ENCODE measurements at places on chromosomes 2 and 18.

DNA sequence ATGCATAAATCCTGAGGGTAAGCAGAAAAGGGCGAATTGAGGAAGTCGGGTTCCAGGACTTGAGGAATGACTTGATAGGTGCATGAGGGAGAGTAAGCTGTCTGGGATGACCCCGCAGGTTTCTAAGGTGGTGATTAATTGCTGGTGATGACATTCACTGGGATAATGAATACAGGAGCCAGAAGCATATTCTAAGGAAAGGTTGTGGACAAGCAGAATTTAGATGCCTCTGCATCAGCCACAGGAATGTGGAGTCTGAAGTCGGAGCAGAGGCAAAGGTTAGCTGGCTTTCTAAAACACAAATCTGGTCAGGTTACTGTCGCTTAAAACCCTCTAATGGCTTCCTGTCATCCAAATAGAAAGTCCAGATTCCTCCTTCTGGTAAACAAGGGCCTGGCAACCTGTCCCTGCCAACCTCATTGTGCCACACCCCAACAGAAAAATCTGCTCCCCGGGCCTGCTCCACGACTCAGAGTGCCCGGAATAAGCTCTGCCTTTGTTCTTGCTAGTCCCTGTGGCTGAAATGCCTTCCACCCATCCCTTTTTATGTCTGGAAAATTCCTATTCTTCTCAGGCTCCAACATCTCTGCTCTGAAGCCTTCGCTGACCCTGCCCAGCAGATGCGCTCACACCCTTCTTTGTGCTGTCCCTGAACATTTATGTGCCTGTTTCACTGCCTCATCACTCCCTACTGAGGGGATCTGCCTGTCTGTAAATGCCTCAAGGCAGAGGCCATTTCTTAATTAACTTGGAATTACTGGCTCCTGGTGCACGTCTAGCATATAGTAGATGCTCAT is 11.3 kb upstream of the TMEM214 start:
- DNase-seq: no peak

DNA sequence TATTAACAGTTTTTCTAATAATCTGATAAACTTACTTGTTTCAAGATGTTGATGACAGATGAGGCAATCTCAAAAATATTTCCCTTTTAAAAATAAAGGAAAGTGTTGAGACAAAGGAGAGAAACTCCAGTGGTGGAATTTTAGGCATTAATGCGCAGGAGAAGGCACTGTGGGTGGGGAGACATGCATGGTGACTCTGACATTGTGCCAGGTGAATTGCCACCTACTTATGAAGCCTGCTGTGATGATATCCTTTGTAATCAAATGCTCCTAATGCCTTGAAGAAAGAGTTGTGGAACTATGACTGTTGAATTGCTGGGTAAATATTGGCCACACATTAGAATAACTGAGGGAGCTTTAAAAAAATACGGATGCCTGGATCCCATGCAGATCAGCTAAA is 101.4 kb downstream of the PLA2R1 start:
- no peak for DNase-seq

- no peak for DNase-seq
These were observed 76.1 kb downstream of the MBP start for GRCh38 chr18:77056344-77057005.

DNA sequence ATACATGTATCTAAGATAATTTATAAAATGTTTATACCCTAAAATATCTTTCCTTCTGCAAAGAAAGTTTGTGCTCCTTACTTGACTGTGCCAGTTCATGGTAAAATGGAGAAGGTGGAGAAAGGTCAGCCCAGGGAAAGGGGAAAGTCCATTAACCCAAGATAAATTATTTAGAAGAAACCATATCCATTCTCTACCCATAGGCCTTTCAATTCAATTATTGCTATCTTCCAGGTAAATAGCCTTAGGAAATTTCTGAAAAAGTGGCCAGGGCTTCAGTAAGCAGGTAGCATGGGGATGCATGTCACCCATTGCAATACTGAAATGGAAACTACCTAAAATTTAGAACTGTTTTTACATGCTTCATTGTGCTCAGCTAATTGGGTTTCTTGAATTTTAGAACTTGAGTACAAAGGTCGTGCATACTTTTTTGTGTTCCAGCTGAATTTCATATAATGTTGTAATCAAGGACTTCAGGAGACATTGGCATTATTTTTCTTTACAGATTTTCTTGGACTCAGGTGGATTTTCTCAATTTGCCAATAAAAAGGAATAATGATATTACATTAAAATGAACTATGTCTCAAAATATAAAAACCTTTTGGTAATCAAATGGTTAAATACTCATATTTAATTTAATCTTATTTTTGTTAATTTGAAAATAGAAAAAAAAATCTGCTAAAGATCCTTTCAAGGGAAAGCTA is 124.9 kb downstream of the CSRNP3 start:
- no peak for DNase-seq

DNA sequence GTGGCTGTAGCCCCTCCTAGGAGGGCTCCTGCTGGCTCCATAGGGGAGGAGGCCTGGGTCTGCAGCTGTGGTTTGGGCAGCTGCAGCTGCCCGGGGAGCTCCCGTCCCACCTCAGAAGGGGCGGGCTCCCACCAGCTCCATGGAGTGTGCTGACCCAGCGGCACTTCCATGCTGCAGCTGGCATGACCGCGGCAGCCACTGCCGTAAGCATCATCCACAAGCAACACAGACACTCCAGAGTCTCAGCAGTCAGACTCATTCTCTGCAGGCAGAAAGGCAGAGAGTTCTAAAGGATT is 660.1 kb upstream of the RAB6C start:
- DNase-seq: no peak

GRCh38 chr18:78784861-78785260 is 194.8 kb upstream of the SALL3 start:
- DNase-seq: no peak

DNA sequence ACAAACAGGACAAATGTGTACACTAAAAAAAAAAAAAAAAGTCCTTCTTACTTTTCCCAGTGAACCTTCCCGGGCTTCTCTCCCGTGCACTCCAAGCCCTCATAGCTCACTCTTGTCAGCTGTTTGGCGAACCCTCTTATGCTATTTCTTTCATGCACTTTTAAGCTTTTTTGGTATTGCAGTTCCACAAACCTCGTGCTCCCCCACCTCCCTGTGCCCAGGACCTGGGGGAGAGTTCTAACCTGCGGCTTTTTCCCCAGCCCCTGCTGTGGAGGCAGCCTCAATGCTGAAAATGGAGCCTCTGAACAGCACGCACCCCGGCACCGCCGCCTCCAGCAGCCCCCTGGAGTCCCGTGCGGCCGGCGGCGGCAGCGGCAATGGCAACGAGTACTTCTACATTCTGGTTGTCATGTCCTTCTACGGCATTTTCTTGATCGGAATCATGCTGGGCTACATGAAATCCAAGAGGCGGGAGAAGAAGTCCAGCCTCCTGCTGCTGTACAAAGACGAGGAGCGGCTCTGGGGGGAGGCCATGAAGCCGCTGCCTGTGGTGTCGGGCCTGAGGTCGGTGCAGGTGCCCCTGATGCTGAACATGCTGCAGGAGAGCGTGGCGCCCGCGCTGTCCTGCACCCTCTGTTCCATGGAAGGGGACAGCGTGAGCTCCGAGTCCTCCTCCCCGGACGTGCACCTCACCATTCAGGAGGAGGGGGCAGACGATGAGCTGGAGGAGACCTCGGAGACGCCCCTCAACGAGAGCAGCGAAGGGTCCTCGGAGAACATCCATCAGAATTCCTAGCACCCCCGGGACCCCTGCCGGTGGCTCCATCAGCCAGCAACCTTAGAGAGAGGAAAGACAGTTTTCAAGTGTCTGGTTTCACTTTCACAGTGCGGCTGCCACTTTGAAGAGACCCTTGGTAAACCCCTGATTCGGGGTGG is 826 bp downstream of the KCNE4 start:
- no peak for DNase-seq

DNA sequence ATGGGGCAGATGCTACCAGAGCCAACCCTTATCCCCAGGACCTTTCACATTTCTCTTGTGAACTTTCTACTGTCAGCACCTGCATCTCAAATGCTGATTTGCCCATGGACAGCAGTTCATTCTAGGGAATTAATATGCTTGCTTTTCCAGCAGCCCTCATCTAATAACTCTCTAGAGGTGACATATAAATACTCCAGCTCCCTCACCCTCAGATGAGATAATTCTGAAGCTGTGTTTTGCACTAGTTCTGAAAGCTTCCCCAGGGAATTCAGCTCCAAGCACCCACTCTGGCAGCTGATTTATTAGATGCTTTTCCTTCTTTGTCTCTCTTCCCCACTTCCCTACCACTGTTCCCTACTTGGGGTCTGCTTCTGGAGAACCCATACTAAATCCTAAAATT is 62.1 kb downstream of the PLCL1 start:
- no peak for DNase-seq

GRCh38 chr2:240290432-240291336 is 144.8 kb upstream of the GPC1 start:
- DNase-seq: no peak

GRCh38 chr2:69453475-69454129 is 16.4 kb upstream of the NFU1 start:
- DNase-seq: no peak

DNA sequence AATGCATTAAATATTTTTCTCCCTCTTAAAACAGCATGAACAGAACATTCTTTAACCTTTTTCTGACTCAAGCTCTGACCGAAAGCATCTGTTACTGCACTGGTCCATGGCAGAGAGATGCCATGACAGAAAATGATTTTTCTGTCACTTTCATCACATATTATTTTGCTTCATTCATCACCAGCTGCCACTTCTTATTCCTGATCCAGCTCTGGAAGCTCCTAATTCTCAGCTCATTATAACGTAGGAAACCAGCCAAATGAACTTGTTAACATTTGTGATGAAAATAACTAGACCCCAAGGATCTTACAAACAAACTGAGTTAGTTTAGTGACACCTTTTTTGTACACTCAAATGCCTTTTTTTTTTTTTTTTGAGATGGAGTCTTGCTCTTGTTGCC is 7.6 kb upstream of the CFLAR start:
- DNase-seq: no peak

GRCh38 chr2:188016917-188017316 is 274.8 kb upstream of the GULP1 start:
- no peak for DNase-seq

DNA sequence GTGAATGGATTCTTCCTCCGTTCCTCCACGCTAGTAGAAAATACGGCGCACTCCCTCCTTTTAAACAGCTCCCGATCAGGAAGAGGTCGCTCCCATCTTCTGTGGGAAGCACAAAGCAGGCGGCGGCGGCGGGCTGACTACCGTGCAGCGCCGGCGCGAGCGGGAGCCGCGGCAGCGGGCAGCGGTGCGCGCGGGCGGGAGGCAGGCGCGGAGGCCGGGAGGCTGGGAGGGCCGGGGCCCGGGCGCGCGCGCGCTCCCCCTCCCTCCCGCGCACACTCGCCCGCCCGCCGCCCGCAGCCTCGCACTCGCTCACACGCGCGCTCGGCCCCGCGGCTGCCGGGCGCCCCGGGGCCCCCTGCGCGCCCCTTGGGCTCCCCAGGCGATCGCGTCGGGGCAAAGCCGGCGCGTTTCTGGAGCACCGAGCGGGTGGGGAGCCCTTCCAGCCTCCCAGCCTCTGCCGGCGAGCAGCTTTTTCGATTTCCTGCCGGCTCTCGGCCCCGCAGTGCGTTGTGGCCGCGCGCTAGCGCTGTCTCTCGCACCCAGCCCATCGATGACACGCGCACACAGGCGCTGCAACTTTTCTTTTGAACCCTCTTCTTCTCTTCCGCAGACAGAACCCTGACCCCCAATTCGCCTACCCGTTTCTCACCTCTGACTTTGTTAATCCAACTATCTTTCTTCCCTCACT is at the start of gene SLC8A1:
SLC8A1 (minus strand) TSS at position 173 of the 688 bp plus-strand sequence.
- no peak for DNase-seq

DNA sequence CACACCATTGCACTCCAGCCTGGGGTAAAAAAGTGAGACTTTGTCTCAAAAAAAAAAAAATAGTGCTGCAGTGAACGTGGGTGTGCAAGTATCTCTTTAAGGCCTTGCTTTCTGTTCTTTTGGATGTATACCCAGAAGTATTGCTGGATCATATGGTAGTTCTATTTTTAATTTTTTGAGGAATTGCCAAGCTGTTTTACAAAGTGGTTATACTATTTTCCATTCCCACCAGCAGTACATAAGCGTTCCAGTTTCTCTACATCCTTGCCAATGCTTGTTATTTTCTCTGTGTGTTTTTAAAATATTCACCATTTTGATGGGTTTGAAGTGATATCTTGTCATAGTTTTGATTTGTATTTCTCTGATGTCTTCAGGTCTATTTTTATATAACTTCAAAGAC is 13.1 kb downstream of the ARMC9 start:
- DNase-seq: no peak

DNA sequence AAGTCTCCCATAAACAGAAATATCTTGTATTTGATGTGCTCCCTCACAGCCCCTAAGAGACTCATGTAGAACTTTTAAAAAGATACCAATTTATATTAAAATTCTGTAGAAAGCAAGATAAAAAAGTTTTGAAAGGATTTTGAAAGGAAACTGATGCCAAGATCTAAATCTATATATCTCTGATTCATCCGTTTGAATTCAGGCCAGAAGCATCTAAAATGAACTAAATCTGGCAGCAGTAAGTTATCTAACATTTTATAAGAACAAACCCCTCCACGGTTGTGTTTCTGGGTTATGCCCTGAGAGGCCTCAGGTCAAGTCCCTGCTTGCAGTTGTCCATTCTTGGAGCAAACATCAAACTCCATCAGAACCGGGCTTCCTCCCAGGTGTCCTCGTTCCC is 165.8 kb downstream of the FBXO15 start:
- DNase-seq: no peak

GRCh38 chr2:181627545-181627944 is 29.4 kb downstream of the CERKL start:
- DNase-seq: no peak

DNA sequence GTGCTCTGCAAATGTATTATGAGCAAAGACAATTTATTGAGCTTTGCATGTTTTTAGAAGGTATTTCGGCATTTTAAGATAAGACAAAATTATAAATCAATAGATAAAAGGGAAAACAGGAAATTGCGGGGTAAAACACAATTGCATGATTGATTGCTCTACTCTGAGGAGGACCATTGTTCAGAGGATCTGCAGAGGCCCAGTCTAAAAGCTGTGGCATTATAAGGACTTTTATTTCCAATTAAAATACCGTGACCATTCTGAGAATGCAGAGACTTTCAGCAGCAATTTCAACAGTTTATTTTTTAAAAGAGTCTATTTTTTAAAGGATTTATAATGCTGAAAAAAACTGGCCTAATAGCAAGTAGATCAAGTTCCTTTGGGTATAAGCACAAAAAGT is 62.0 kb downstream of the TPGS2 start:
- DNase-seq: no peak

DNA sequence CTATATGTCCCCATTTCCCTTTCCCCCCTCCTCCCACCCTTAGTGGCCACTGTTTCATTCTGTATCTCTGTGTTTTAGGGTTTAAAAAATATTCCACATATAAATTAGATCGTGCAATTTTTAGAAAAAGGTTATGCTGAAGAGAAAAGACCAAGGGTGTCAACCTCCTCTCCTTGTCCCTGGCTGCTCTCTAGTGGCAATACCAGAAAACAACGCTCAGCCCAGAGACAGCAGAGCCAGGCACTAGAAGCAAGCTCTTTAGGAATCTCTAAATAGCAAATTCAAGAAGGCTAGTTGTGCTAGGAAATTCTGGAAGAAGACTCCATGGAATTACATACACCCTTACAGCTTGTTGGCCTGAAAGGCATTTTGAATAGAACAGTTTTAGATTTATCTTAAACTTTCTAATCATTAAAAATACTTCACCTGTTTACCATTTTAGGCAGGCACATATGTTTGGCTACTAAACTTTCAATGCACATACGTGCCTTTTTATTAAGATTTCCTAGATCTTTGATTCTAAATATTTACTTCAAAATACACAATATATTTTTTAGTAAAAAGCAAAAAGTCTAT is 35.1 kb upstream of the RASGRP3 start:
- no peak for DNase-seq
